Mesothelial cell of epicardium (in vitro differentiated cells): ENCODE measurements at places on chromosomes 1 and 21.

DNA sequence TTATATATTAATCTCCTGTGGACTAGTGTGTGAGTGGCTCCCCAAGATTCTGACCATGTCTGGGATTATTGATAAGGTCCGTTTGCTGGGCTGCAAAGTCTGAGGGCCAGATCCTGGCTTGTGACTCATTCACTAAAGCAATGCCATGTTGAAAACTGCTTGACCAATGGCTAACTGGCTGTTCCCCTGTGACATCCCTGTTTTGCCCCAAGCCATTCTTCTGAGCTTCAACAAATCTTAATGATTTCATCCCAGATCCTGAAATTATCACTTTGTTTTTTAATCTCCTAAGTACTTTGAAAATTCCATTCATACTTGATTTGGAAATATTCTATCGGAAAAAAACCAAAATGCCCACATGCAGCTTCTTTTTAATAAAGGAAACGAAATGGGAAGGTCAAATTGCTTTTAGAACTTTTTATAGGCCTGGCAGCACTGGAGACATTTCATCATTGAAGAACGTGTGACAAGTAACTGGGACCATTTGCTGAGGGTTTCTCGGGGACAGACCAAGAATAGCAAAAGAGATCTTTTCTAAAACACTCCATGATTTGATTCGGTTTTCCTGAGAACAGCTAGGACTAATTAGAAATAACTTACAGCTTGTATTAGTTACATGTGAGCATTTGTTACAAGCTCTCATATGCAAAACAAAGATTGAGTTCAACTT lies 121.3 kb downstream of the TGFB2 start:
- no peak for DNase-seq

DNA sequence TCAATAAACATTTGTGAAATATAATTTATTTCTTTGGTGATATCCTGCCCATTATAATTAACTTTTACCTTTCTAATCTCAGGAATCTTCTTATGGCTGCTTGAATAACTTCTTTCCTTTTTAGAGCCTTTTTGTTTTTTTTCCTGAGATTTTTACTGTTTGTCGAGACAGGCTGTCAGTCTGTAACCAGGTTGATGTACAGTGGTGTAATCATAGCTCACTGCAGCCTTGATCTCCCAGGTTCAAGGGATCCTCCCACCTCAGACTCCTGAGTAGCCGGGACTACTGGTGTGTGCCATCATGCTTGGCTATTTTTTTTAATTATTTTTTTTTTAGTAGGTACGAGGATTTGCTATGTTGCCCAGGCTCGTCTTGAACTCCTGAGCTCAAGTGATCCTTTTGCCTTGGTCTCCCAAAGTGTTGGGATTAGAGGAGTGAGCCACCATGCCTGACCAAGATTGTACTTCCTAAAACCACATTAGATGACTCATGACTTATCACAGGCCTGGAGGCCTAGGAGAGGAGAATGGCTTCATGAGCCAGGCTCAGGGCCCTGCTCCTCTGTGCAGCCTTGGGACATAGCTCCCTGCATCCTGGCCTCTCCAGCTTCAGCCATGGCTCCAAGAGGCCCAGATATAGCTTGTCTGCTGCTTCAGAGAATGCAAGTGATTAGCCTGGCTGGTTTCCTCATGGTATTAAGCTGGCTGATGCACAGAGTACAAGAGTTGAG lies 48.6 kb downstream of the CTH start:
- no peak for DNase-seq

- no peak for DNase-seq
These were observed 75.0 kb upstream of the WNT4 start for GRCh38 chr1:22217811-22218460.

DNA sequence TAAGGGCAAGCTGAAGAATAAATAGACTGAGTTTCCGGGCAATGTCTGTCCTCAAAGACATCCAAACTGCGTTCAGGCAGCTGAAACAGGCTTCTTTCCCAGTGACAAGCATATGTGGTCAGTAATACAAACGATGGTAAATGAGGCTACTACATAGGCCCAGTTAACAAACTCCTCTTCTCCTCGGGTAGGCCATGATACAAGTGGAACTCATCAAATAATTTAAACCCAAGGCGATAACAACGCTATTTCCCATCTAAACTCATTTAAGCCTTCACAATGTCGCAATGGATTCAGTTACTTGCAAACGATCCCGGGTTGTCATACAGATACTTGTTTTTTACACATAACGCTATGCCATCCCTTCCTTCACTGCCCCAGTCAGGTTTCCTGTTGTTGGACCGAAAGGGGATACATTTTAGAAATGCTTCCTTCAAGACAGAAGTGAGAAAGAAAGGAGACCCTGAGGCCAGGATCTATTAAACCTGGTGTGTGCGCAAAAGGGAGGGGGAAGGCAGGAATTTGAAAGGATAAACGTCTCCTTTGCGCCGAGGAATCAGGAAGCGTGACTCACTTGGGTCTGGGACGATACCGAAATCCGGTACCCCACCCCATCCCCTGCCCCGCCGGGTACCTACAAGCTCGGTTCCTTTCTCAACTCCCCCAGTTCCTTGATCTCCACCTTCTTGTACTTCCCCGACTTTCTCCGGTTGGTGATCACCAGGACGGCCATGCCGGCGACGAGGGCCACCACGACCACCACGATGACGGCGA lies 1.3 kb downstream of the TACSTD2 start:
- DNase-seq, result no peak

- DNase-seq, result peak; percentile 91
These were observed 85.6 kb downstream of the CD58 start for GRCh38 chr1:116485071-116485735.

- DNase-seq, result no peak
These were observed at the start of gene TNFRSF4 for GRCh38 chr1:1213345-1214265. TNFRSF4 (minus strand) TSS chr1:1214153; CDS start chr1:1214127, 26 bp downstream.

GRCh38 chr1:70909262-70909822 lies 138.3 kb downstream of the PTGER3 start:
- DNase-seq, result no peak

GRCh38 chr1:21027805-21028204 lies 148.9 kb downstream of the EIF4G3 start:
- DNase-seq, result no peak

- DNase-seq, result no peak
These were observed 99.8 kb upstream of the PRMT6 start for GRCh38 chr1:106956721-106957120.

DNA sequence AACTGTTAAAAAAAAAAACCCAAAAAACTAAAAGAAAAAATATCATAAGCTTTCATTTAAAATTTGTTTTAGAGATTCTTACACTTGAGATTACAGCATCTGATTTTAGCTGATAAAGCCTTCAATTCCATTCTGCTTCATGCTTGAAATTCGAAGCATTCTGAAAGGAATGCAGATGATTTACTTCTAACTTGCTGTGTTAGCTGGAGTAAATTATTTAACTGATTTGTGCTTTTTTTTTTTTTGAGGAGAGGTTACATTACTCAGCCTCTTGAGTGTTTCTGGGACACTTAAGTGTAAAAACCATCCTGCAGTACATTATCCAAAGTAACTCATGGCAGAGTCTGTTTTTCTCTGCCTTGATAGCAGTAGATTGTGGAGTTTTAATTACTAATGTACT lies 4.5 kb upstream of the TRIM67 start:
- no peak for DNase-seq

DNA sequence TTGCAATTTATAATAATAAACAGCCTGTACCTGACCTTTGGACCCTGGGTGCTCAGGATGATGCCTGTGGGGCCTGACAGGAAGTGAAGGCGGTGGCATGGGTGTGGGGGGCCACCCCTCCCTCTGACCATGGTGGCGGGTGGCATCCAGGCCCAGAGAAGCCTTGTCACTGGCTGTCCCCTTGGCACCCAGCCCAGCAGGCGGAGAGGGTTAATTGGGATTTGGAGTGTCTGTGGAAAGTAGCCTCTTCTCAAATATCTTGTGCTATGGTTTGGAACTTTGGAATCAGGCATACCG lies 20.5 kb downstream of the SOX13 start:
- DNase-seq, result no peak

- peak; percentile 59 for DNase-seq
These were observed 414 bp downstream of the TMEM51 start for GRCh38 chr1:15153842-15154479.

GRCh38 chr1:46508757-46509156 lies 19.1 kb downstream of the DMBX1 start:
- DNase-seq, result no peak

DNA sequence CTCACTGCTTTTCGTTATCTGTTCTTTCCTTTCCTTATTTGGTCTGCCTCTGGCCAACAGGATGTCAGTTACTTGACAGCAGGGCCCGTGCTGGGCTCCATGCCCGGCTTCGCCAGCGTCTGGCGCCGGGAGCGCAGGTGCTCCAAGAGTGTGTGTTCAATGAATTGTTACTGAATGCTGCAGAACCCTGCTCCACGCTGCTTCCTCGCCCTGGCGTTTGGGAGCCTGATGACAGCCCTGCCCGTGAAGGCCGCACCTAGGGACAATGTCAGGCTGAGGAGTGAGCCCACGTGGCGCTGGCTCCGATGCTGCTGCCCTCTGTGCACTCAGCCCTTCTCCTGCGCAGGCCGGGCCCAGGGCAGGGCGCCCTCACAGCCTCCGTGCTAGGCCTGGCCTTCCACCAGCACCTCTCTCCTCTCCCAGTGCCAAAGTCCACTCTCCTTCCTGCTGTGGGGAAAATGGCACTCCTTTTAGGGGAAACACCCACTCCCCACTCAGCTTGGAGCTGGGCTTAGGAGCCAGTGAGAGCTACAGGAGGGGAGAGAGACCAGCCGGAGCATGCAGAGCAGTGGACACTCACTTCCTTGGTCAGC lies 51.4 kb downstream of the ACBD3 start:
- no peak for DNase-seq

GRCh38 chr1:38113159-38113666 lies 66.6 kb upstream of the POU3F1 start:
- DNase-seq, result no peak

DNA sequence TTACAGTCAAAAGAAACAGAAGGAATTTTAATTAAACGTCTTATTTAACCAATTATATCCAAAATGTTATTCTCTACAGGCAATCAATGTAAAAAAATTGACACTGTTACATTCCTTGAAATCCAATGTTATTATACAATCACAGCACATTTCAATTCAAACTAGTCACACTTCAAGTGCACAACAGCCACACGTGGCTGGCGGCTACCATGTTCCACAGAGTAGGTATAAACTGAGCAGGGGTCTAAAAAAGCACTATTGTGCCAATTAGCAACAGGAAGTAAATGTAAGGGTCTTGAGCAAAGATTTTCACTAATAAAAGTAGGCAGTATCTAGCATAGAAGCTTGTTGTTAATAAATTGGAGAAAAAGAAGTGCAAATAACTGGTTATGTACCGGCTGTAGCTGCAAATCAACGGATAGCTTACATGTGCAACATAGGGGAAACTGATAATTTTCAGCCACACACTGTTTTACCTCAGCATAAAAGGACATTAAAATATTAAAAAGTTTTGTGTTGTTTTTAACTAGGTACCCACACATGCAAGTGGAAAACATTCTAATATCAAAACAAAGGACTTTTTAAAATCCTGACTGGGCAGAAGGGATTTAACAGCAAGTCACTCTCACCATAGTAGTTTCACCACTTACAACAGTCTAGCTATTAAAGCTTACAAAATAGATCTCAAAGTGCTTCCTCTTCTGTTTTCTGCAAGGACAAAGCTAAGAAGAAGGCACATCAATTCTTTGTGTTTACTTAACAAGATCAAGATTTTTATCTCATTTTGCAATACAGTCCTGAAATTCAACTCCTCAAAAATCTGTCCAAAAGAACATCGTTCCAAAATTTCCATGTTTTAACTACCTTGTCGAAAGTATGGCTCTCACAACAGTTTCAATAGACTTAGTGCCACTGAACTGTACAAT lies 2.5 kb downstream of the CSDE1 start:
- no peak for DNase-seq

- DNase-seq, result no peak
These were observed 65.6 kb downstream of the PCBP3 start for GRCh38 chr21:45709173-45709572.

- DNase-seq, result no peak
These were observed 124.7 kb downstream of the TNFSF18 start for GRCh38 chr1:172926070-172926469.

- no peak for DNase-seq
These were observed 760 bp upstream of the NPHP4 start for GRCh38 chr1:5992814-5993555.

- DNase-seq, result no peak
These were observed 176.8 kb downstream of the ZP4 start for GRCh38 chr1:237713916-237714315.

DNA sequence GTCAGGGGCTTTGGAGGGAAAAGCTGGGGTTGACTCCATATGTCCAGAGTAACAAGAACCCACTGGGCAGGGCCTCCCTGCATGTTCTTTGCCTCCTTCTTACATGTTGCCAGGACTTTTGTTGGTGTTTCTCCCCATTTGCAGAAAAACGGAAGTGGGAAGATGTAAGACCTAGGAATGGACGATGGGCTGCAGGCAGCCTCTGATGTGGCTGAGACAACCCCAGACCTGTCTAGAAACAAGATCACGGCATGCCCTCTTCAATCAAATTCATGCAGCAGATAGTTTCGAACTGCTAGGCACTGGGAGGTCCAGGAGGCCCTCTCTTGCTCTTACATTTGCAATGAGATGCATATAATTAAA lies 3.4 kb downstream of the FAM43B start:
- no peak for DNase-seq

DNA sequence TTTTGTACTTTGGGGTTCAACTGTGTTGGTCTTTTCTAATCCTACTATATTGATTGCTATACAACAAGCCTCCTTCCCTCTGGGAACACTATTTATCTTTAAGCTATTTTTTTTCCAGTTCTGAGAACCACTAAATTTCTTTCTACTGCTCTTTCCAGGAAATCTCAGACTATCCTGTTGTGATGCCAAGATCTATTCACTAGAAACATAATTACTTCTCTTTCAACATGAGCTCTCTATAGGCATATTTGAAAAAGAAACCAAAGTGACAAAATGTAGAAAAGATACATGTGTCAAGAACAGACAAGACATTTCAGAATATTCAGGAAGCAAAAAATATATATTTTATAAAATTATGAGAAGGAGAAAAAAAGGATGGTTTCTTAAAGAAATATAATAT lies 82.9 kb downstream of the SLC44A5 start:
- DNase-seq, result no peak

GRCh38 chr21:26916799-26917198 lies 50.1 kb downstream of the ADAMTS5 start:
- DNase-seq, result no peak

DNA sequence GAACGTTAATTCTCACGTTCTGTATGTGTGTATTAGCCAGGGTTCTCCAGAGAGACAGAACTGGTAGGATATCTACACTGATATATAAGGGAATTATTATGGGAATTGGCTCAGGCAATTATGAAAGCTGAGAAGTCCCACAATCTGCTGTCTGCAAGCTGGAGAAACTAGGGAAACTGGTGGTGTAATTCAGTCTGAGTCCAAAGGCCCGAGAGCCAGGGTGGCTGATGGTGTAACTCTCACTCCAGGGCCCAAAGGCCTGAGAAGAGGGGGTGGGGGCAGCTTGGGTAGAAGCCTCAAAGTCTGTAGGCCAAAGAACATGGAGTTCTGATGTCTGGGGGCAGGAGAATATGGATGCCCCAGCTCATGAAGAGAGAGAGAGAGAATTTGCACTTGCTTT lies 13.3 kb upstream of the VASH2 start:
- no peak for DNase-seq
